Melanocyte of skin (primary cell): ENCODE measurements at places on chromosomes 7 and 10. TPM values are rescaled to one million over a fixed set of nuclear protein-coding genes. Genes with fewer than 3 reads are reported as not detected.

SYT15B gene
- under 0.01 TPM in 1 of 2 replicates, not detected in the other for total RNA-seq

CYP3A4 gene
- total RNA-seq = not detected in 2 replicates

HOXA2 gene
- not detected in 2 replicates for total RNA-seq

SFTPA2 gene
- not detected in 2 replicates for total RNA-seq

CFAP43 gene
- under 0.01 and 1.4 TPM in 2 replicates for total RNA-seq
